A549 treated with Hydrocortisone at 1 μM for 4 hours (cell line): ENCODE measurements at places on chromosomes 16 and 17. TPM values are rescaled to one million over a fixed set of nuclear protein-coding genes. Genes with fewer than 3 reads are reported as not detected.

Gene C1QTNF1
- 45.9 to 57.7 TPM (median 49.2 TPM) in 5 replicates for total RNA-seq

Gene TMC5
- 4.4 to 6.0 TPM (median 4.8 TPM) in 5 replicates for total RNA-seq

Gene KRTAP4-9
- total RNA-seq, result not detected in 5 replicates

Gene TMEM235
- total RNA-seq, result not detected in 5 replicates

Gene CD300H
- total RNA-seq, result 0.27 to 0.63 TPM (median 0.40 TPM) in 4 of 5 replicates, not detected in the other

Gene RBFOX1
- total RNA-seq, result not detected in 5 replicates

Gene SSTR5
- 0.38 to 0.74 TPM (median 0.59 TPM) in 5 replicates for total RNA-seq

Gene TMEM132E
- total RNA-seq, result not detected in 5 replicates

Gene RPL26
- 3,568 to 3,900 TPM (median 3,728 TPM) in 5 replicates for total RNA-seq

Gene SLC13A2
- total RNA-seq, result 0.08 to 0.18 TPM (median 0.12 TPM) in 5 replicates

Gene DNAH17
- 1.0 to 1.8 TPM (median 1.3 TPM) in 5 replicates for total RNA-seq

Gene CCL8
- total RNA-seq, result not detected in 5 replicates

Gene TAC4
- not detected in 5 replicates for total RNA-seq

Gene OR1F1
- total RNA-seq, result 0.15 to 0.44 TPM (median 0.31 TPM) in 5 replicates

Gene SCGB1C2
- total RNA-seq, result not detected in 5 replicates

Gene ZFPM1
- 4.2 to 7.1 TPM (median 6.6 TPM) in 5 replicates for total RNA-seq

Gene PRAC1
- total RNA-seq, result not detected in 5 replicates

Gene SULT1A2
- total RNA-seq, result 0.06 to 0.12 TPM (median 0.07 TPM) in 4 of 5 replicates, not detected in the other

Gene C16orf78
- total RNA-seq, result not detected in 5 replicates

Gene ADAM11
- 1.8 to 2.2 TPM (median 1.8 TPM) in 5 replicates for total RNA-seq

Gene MT1A
- 22.0 to 34.8 TPM (median 26.9 TPM) in 5 replicates for total RNA-seq

Gene MYLK3
- total RNA-seq, result 0.01 to 0.10 TPM (median 0.02 TPM) in 5 replicates

Gene CEMP1
- total RNA-seq, result not detected in 5 replicates

Gene C16orf74
- 11.3 to 17.5 TPM (median 15.4 TPM) in 5 replicates for total RNA-seq

Gene LYZL6
- total RNA-seq, result not detected in 5 replicates

Gene CA5A
- total RNA-seq, result not detected in 5 replicates

Gene HSF5
- total RNA-seq, result not detected in 5 replicates

Gene RNF112
- 0.48 to 0.71 TPM (median 0.62 TPM) in 5 replicates for total RNA-seq

Gene KRT15
- total RNA-seq, result 2.1 to 3.9 TPM (median 3.2 TPM) in 5 replicates

Gene CCDC200
- 0.12 TPM in 1 of 5 replicates, not detected in the others for total RNA-seq

Gene CCL13
- not detected in 5 replicates for total RNA-seq

Gene VWA3A
- 0.02 to 0.07 TPM (median 0.07 TPM) in 3 of 5 replicates, not detected in the others for total RNA-seq

Gene ZNF597
- total RNA-seq, result 0.91 to 1.3 TPM (median 1.1 TPM) in 5 replicates
